ENCODE measurements at places on chromosomes 11 and 22.

- DNase-seq = peak; percentile 91
These were observed 2.2 kb downstream of the SLC25A22 start for GRCh38 chr11:795634-796564.

DNA sequence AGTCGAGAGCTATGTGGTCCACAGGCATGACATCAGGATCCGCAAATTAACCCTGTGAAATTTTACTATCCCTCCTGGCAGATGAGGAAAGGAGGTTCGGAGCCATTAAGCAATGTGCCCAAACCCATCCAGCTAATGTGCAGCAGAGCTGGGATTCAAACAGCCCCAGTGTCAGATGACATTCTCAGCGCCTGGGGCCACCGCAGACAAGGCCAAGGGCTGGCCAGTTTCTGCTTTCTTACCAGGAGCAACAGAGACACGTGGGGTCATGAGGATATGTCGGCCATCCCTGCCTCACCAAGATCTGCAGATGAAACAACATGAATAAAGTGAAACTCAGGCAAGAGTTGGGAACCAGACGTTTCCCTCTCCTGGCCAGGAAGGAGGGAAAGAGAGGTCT, 110.2 kb downstream of the TENM4 start:
- DNase-seq = no peak

DNA sequence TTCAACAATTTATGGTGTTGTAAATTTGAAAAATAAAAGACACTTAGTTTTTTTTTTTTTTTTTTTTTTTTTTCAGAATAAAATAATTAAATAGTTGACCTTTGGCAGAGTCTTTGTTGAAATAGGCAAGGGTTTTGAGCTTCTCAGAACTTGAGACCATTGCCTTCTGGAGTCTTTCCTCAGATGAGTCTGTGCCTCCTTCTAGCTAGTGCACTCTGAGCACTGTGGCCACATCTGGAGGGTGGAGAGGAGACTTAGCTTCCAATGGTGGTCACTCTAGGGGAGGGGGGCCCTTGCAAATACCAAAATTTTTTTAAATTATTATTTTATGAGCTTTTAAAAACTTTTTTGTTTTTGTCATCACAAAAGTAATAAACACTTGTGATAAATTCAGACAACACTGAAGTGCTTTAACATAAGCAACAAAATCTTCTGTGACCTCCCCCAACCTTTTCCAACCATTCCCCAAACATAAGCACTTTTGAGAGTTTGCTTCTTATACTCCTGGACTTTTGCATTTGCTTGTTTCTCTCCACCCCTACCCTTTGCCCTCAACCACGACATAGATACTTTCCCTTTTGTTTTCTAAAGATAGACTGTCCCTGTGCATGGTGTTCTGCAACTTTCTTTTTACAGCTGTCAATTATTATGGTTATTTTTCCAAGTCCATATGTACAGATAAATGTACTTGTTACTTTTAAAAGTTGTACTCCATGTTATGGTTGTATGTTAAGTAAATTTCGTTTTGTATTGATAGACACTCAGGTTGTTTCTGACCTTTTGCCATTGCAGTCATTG, 41.1 kb downstream of the BMAL1 start:
- DNase-seq = no peak

GRCh38 chr11:8071616-8072581, 9.1 kb upstream of the TUB start:
- DNase-seq = no peak

DNA sequence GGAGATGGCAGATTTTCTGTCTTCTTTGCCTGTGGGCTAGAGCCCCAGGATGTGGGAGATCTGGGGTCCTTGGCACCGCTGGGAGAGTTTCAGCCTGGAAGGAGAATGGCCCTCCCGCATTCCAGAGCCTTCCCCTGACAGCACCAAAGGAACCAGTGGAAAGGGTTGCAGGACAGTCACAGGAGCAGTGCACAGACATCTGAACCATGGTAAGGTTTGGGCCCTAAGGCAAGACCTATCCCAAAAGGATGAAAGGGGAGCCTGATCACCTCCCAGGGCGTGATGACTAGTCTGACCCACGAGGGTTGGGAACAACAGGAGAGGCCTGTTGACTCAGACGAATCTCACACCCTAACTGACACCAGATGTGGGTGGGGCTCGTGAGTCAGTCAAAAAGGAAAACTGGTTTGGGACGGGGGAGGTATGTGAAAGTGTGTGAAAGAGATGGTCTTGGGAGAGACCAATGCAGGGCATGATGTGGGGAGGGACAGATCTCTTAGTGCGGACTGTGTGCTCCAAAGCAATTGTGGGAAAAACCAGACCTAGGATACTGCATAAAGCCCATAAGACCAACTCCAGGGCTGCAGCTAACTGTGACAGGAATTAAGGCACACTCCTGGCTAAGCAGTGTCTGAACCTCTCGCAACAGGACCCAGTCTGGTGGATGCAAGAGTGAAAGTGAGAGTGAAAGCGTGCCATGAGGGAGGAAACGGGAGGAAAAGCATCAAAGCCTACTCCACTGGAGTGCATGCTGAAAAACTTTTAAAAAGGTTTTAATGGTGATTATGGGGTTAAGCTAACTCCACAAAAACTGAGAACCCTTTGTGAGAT, 39.1 kb upstream of the GLYAT start:
- DNase-seq = peak; percentile 58
